Right lobe of liver (tissue), 6 donors: ENCODE measurements at places on chromosomes 6 and 20. TPM values are rescaled to one million over a fixed set of nuclear protein-coding genes. Genes with fewer than 3 reads are reported as not detected.
A peak's percentile ranks its signal among the peaks of the same experiment; 100 is the strongest.

GRCh38 chr6:156474507-156475120 is 302.6 kb upstream of the ARID1B start:
- DNase-seq = no peak

DNA sequence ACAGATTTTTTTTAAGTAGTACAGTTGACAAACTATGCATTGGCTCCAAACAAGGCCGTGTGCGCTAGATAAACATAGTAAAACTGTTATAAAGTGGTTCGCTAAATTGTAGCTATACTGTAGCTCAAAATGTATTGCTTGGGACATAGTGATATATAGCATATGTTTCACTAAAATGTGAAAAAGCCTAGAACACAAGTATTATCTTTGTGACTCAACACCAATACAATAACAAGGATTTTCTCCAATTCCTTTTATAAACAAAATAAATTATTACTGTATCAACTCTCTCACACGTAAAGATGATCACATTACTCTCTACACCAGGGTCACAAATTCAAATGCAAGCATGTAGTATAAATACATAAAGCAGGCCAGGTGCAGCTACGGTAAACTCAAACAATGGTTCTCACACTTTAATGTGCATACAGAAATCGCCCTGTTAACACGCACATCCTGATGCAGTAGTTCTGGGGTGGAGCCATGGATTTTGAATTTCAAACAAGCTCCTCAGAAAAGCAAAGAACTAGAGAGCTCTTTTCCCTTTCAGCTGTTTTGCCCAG is 214.6 kb downstream of the GMDS start:
- no peak for DNase-seq

- DNase-seq = no peak
Observed at GRCh38 chr6:90714319-90714718, 127.4 kb upstream of the MAP3K7 start.

The INSM1 gene
- not detected for total RNA-seq

DNA sequence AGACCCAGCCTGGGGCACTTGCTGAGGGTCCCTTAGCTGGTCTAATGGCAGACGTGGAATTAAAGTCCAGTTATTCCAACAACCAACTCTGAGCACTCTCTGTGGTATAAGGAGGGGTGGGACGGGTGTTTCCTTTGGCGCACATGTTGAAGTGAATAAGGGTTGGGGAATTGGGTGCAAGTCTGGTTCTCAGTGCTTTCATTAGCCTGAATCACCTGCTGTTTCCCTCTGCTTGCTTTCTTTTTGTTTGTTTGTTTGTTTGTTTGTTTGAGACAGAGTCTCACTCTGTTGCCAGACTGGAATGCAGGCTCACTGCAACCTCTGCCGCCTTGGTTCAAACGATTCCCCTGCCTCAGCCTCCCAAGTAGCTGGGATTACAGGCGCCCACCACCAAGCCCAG is 110.1 kb downstream of the TNFAIP3 start:
- no peak for DNase-seq

The SLC35D3 gene
- not detected for total RNA-seq

GRCh38 chr20:63858393-63859165 is 2.7 kb upstream of the ABHD16B start:
- peak; percentile 60 for DNase-seq

DNA sequence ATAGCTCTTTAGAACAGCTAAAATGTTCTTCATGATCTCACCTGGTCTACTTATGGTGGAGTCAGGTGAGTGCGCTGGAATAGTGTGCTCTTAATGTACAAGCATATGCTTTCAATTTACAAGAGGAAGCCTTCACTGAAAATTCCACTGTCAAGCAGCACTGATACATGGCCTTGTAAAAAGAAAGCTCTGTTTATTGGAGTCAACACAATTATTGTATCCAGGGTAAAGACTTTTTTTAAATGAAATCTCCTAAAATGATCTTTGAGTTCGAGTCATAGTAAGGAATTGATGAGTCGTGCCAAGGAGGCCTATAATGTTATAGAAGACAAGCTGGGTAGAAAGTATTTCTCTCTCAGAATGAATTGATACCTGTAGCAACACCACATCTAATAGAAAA is 41.6 kb upstream of the CARMIL1 start:
- no peak for DNase-seq

- no peak for DNase-seq
Observed at GRCh38 chr6:125662296-125662695, 87.1 kb upstream of the HEY2 start.

DNA sequence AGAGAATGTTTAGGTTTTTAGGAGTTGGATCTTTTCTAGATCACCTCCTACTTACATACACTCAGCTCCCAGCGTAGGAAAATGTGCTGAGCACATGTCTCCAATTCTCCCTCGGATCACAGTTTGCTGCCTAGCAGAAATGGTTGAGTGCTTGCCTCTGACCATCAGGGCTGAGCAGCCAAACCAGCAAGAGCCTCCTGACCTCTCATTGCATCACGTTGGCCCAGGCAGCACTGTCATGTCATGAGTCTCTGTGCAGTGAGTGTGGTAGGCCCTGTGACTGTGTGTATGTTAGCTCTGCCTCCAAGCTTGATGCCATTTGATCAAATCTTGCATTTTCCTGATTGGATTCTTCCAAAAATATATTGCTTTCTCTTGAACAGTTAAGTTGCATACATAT is 112.0 kb downstream of the LRRC1 start:
- DNase-seq = no peak

DNA sequence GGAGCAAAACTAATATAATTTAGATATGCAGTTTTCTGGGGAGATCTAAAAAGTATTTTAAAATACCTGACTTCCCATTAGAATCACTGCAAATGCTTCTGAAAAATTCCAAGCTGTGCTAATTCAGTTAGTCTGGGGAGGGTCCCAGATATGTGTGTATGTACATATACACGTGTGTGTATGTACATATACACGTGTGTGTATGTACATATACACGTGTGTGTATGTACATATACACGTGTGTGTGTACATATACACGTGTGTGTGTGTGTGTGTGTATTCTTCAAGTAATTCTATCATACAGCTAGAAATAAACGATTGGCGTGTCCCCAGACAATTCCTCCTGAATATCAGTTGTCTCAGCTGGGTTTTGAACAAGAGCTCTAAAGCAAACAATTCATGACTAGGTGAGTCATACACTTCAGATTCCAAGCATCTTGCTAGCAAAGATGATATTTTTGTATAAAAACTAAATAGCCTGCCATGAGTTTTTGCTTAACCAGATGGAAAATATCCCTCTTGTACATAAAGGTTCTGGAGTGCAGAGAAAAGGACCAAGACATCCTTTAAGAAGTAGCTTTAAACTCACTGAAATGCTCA is 58.2 kb downstream of the SPACA1 start:
- DNase-seq = no peak

- DNase-seq = no peak
Observed at GRCh38 chr6:624979-625378, 31.9 kb downstream of the HUS1B start.

GRCh38 chr6:20092071-20092566 is 120.2 kb downstream of the MBOAT1 start:
- DNase-seq = no peak

The LAMP5 gene
- total RNA-seq = not detected

DNA sequence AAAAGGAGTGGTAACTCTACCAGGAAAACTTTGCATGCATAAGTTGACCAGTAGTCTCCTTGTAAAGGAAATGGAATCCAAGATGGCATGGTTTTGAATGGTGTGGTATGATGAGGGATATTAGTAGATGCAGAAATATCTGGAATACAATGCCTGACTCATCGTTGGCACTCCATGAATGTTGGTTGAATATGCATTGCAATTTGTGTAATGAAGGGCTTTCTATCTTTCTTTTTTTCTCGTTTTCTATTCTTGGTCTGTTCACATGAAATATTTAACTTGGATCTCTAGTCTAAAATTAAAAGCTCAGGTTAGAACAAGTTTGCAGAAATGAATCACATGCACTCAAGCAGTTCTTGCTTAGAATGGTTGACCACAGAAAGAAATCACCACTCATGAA is 277.3 kb upstream of the PRND start:
- DNase-seq = no peak

GRCh38 chr6:7561153-7561964 is 19.9 kb downstream of the DSP start:
- peak; percentile 96 for DNase-seq

DNA sequence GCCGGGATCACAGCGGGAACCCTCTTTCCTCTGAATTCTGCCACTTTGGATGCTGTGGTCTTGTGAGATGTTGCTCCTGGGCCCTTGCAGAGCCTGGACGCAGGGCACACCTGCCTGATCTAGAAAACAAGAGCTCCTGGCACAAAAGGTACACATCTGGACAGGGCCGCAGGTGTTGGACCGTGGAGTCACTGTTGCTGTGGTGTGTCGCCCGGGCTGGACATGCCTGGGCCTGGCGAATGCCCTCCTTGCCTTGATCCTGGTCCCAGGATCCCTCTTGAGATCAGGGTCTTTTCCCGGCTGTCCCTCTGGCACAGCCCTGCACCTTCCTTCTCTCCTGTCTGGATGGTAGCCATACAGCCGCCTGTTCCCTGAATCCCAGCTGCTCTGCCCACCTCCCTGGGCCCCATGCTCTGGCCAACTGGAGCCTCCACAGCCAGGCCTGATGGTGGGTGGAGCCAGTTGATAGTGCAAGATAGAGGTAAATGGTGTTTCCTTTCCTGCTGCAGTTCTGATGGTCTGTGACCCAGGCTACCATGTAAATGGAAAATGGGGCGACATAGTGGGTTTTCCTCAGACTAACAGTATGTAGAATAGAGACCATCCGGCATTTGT is 5.0 kb downstream of the FOXP4 start:
- DNase-seq = no peak

DNA sequence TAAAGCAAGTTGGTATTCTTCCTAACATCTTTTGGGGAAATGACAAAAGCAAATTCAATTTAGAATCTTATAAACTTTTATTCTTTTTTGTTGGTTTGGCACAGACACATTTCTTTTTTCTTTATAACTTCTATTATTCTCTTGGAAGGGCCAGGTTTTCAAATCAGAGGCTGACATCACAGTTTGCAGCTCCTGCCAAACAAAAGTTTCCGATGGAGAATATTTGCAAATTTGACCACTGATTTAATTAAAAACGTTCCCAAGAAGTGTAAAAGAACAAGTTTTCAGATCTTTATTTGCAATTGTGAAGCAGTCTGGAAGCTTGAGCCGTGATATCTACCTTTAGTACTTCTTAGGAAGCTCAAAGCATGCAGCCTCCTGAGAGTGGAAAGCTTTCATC is 53.8 kb upstream of the CD83 start:
- no peak for DNase-seq

The ATP6V1G2 gene
- total RNA-seq = not detected

DNA sequence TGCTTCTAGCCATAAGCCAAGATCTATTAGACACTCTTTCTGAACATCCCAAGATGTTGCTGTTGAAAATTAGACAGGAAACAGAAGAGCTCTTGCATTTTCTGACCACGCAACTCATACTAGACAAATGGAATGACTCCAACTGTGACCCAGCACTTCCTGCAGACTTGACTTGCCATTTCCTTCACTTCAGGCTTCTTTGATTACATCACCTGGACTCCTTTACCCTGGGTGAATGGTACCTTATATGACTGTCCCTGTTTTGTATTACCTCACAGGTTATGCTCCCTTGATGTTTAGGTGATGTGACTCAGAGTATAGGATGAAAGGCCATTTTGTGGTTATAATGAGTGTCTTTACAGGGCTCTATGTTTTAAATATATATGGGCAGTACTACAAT is 236.1 kb downstream of the BMP2 start:
- no peak for DNase-seq

The GRM1 gene
- total RNA-seq = not detected

- no peak for DNase-seq
Observed at GRCh38 chr6:109791301-109791700, 100.2 kb downstream of the FIG4 start.

The MED23 gene
- 12.3 TPM for total RNA-seq

GRCh38 chr20:58650776-58651558 is at the start of gene STX16:
Gene STX16 (plus strand): TSS chr20:58651283. CDS start chr20:58652007, 724 bp downstream.
- DNase-seq = peak; percentile 93

- no peak for DNase-seq
Observed at GRCh38 chr6:80544976-80545722, 438.7 kb downstream of the BCKDHB start.

DNA sequence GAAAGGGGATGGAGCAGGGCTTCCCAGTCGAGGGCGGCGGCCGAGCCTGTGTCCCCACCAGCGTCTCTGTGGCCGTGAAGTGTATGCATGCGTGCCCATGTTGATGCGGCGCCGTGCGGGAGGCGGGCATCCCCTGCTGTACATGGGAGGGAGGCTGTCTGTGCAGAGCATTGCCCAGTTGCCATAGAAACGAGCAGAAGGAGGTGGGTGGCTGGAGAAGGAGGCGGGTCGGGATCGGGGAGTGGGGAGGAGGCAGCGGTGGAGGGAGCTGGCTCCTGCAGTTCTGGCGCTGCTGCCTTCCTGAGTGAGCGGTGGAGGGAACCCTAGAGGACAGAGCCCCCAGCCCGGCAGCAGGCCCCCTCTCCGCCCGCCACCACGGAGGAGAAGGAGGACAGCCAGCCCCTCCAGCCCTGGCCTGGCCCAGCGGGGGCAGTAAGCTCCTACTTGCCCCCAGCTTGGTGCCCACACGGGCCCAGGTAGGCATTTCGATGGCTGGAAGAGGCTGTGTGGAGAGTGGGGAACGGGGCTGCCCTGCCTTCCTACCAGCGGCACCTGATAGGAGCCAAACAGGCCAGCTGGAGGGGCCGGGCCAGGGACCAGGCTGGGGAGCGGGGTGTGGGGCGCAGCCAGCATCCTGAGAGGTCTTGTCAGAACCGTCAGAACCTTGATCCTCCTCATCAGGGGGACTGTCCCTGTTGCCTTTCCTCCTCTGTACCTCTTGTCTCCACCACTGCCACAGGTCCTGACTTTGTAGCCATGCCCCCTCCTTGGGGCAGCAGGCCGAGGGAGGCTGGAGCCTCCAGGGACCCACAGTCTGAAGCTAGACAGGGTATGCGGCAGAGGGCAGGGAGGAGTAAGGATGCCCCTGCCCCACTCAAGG is 41.3 kb downstream of the SPDEF start:
- no peak for DNase-seq

The LKAAEAR1 gene
- not detected for total RNA-seq

GRCh38 chr6:92428448-92428847 is 990.9 kb downstream of the EPHA7 start:
- no peak for DNase-seq

- no peak for DNase-seq
Observed at GRCh38 chr6:125871365-125871764, 80.6 kb downstream of the NCOA7 start.

The PRR18 gene
- total RNA-seq = 0.39 TPM

GRCh38 chr20:20233041-20233514 is 134.8 kb upstream of the INSM1 start:
- DNase-seq = no peak

The GLO1 gene
- total RNA-seq = 52.6 TPM

GRCh38 chr6:10962673-10963072 is 75.8 kb downstream of the SYCP2L start:
- no peak for DNase-seq

- no peak for DNase-seq
Observed at GRCh38 chr6:48188158-48188557, 77.2 kb upstream of the PTCHD4 start.

- DNase-seq = peak; percentile 52
Observed at GRCh38 chr6:107116328-107116892, 1.1 kb upstream of the BEND3 start.
